ENCODE measurements at places on chromosomes 4 and X.

GRCh38 chr4:14168919-14169318, 541.4 kb upstream of the BOD1L1 start:
- peak; percentile 23 for DNase-seq

DNA sequence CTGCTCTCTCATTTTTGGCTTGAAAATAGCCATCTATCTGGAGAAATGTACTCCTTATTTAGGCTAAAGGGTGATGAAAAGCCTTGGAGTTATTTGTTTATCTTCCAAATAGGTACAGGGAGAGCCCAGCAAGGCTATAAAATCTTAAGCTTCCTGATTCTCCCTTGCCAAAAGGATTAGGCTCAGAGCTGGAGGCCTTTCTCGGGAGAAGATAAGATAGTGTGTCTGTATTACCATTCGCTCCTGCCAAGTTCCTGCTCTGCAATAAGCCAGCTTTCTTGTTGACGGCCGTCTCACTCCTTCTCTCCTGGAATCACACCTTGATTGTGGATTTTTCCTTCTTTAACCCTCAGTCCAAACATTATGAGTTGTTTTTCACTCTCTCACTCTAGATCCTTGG, 171.8 kb upstream of the TTC29 start:
- DNase-seq: peak; percentile 62

DNA sequence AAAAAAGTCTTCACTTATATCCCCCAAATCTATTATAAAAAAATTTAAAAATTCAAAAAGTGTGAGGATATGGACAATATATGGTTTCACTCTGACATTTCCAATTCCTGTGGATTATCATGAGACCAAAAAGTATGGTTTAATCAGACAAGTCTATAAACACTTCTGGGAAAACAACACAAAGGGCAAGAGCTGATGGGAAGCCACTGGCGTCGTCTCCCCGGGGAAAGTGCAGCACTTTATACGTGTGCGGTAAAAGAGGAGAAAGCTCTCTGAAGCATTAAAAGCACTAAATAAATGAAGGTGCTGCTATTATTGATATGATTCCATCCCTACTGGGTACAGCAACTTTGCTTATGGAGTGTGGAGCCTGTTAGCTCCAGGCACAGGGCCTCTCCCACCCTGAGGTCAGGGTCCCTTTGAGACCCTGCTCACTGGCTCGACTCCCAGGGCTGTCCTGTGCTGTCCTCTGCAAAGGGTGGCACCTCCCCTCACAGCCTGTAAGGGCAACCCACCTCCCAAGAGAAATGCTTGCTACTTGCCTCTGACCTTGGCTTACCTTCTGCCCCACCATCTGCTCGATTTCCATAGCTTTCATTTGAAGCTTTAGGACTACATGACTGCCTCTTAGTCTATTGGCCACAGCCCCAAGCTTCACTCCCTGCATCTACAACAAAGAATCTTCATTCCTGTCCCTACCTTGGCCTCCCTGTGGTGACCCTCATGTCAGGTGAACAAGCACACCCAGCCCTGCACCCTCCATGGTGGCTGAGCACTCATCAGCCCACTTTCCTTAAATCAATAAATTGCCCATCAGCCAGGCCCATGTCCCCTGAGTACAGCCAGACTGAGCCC, 248.6 kb downstream of the HNRNPD start:
- peak; percentile 69 for DNase-seq

DNA sequence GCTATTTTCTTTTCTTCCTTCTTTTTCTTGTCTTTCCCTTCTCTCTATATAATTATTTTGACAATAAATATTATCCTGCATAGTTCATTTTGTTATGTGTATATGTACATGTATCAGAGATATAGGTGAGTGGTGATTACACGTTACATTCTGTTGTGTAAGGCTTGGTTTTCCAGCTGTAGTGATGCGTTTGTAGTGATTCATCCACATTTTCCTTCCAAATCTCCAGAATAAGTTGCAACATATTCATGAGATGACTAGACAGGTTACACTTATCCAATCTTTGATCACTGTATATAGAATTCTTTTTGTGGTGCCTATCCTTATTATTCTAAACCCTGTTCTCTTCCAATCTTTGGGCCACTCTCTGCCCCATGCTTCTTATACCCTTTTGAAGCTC, 540.2 kb downstream of the GBA3 start:
- DNase-seq: no peak

DNA sequence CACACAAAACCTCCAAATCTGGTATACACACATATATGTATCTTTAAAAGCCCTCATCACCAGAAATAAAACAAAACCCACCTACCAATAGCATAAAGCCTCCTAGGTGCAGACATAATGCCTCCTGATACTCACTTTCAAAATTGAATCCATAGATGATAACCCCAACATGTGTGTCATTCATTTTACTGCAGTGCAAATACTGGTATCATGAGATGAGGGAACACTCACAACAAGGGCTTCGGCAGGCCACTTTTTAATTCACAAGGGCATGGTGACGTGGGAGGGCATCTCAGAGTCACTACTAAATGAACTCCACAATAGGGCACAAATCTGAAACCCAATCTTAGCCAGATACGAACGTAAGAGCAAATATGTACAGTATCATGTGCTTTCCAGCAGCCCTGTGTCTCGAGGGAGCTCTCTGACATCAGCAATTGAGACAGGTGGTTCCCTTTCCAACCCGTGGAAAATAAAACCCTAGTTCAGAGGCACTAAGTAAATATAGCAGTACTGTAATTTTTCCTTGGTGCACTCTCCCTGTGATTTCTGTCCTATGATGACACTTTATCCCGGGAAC, 14.1 kb upstream of the PPARGC1A start:
- no peak for DNase-seq

GRCh38 chr4:119785963-119786362, 157.4 kb upstream of the PDE5A start:
- peak; percentile 21 for DNase-seq

- no peak for DNase-seq
Observed at GRCh38 chr4:10283761-10284160, 167.2 kb upstream of the WDR1 start.

- DNase-seq: no peak
Observed at GRCh38 chr4:122623637-122624166, 2.8 kb upstream of the IL21 start.

DNA sequence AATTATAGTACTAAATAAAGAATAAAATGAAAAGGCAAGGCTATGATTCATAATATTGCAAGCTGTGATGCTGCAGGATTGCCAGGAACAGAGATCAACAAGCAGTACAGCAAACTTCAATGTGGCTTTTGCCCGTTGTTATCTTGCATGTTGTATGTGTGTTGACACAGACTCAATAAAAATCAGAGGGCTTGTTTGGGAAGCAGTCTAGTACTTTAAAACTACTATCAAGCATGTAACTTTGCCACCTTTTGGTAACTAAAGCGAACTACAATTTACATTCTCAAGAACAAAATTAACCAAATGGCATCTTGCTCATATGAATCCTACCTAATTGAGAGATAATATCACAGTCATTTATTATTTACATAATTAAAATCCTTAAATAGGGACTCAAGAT, 79.8 kb upstream of the GPM6A start:
- DNase-seq: peak; percentile 44

- peak; percentile 6 for DNase-seq
Observed at GRCh38 chr4:108492816-108493595, 127.4 kb upstream of the RPL34 start.

DNA sequence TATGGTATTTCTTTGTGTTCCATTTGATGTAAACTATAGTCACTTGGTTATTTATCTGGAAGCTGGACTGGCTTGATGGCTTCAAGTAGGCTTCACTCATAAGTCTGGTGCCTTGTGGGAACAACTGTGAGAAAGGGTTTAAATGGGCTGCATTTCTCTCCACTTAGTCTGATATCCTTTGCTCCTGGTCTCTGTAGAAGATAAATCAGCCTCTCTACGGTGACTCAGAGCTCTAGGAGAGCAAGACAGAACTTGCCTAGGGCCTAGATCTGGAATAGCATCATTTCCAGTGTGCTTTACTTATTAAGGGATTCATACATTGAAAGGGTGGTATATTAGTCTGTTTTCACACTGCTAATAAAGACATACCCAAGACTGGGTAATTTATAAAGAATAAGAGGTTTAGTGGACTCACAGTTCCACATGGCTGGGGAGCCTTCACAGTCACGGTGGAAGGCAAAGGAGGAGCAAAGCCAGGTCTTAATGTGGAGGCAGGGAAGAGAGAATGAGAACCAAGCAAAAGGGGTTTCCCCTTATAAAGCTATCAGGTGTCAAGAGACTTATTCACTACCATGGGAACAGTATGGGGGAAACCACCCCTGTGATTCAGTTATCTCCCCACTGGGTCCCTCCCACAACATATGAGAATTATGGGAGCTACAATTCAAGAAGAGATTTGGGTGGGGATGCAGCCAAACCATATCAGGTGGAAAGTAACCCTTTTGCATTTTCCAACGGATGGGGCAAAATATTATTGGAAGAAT, 1746.4 kb upstream of the PCDH7 start:
- DNase-seq: no peak

- DNase-seq: no peak
Observed at GRCh38 chrX:112536544-112536943, 143.2 kb downstream of the LHFPL1 start.

DNA sequence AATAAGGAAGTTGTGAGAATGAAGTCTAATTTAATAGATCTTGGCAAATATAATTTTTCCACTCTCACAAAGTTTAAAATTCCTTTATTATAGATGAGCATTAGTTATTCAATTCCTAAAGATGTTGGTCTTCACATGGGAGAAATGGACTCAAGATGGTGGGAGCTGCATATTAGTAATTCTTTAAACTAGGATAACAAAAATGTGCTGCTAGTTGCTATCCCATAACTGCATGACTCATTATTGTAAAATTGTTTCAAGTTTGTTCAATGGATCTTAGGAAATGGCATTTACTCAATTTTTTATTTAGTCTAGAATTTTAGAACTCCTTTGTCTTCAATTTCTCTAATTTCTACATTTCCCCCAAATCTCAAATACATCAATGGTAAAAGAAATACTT, 155.8 kb downstream of the ATP10D start:
- no peak for DNase-seq

GRCh38 chrX:10379878-10380277, 223.1 kb downstream of the CLCN4 start:
- no peak for DNase-seq

GRCh38 chr4:146514651-146515357, 6.9 kb downstream of the SLC10A7 start:
- DNase-seq: peak; percentile 27

DNA sequence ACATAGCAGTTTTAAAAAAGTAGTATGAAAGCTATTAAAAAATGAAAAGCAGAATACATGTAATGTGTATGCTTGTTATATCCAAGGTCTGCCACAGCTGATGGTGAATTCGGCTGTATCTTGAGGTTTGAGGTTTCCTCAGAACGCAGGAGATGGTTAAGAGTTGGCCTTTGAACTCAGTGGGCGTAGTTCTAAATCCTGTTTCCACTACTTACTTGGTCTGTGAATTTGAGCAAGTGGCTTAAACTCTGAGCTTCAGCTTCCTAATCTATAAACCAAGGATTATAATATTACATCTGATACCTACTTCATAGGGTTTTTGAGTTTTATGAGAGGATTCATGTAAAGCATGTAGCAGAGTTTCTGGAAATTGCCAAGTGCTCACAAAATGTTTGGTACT, 125.2 kb downstream of the STIM2 start:
- DNase-seq: peak; percentile 10

DNA sequence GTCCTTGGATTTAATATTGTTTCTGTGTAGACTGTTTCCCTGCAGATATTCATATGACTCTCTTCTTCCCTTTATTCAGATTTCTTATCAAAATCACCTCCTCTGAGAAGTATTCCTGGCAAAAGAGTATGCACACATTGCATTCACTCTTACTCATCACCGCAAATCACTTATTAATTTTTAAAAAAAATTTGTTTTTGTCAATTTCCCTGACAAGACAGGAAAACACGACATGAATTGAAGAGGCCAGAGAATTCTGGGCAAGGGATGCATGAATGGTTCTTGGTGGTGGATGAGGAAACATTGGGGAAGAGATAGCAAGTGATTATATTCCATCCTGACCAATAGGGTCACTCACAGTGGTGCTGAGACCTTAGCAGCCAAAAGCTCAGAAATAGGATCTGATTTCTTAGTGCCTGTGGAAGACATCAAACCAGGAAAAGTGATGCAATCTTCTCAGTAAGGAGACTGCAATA, 522.5 kb upstream of the AGA start:
- DNase-seq: no peak

- peak; percentile 10 for DNase-seq
Observed at GRCh38 chrX:50920132-50920531, 9.6 kb downstream of the BMP15 start.

GRCh38 chrX:66054978-66055377, 15.1 kb upstream of the VSIG4 start:
- no peak for DNase-seq

GRCh38 chrX:103467156-103467555, 52.1 kb downstream of the RAB40A start:
- DNase-seq: no peak

All from NCI-H82 (cell line).